IPS-NIHi11 (cell line): ENCODE measurements at places on chromosomes 7 and 10.

DNA sequence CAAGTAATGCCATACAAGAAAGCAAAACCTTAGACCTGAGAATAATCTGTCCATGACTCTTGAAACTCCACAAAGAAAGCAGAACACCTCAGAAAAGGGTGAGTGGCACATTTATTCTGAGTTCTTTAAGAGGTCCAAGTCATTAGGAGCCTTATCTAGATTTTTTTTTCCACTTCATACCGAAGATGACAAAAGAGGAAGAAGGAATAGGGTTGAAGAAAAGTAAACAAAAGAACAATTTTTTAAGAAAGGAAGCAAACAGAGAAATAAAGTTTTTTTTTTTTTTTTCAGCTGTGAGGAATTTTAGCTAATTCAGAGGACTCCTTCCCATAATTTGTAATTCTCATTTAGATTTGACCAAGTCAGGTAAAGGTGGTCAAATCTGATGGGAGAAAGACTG lies 13.1 kb upstream of the MTPN start:
- DNase-seq: no peak

DNA sequence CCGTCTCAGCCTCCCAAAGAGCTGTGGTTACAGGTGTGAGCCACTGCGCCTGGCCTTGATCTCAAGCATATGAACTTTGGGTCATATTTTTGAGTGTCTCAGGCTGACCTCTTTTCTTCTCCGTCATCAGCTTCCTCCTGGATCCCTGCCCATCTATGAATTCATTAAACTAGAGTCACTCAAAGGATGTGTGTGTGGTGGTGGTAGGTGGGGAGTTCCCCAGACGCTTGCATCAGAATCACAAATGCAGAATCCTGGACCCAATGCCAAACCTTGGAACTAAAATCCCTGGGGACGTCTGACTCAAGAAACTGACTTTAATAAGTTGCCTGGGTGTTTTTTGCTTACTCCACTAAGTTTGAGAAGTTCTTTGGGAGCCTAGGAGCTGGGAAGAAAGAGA lies 6.7 kb upstream of the CREB5 start:
- no peak for DNase-seq

DNA sequence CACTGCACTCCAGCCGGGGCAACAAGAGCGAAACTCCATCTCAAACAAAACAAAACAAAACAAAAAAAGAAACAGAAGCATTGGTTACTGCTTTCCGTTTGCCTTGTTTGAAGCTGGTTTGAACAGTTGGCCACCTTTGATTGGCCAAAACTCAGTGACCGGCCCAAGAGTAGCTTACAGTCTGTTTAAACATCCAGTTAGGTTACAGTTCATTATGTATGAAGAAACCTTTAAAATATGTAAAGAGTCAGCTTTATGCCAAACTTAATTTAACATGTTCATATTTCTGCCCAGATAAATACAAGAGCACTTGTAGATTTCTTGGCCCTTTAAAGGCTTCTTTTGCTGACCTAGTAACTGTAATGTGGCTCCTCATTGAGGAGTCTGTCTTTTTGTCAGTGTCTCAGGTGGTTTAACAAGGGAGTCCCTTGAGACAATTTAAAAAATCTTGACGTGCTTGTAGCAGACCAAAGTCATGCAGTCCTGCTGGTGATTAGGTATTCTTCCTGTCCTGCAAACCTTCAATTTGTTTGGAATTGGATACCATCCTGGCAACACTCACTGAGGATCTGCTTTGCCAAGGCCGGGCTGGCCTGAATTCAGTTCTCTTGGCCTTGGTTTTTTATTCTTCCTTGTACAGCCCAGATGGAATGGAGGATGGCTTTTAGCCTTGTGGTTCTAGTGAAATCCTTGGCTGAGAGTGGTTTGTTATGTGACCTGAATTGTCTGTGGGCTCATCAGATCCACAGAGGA lies 128.9 kb downstream of the PLXDC2 start:
- DNase-seq: no peak

GRCh38 chr7:128454808-128455542 lies 703 bp upstream of the HILPDA start:
- DNase-seq: no peak

DNA sequence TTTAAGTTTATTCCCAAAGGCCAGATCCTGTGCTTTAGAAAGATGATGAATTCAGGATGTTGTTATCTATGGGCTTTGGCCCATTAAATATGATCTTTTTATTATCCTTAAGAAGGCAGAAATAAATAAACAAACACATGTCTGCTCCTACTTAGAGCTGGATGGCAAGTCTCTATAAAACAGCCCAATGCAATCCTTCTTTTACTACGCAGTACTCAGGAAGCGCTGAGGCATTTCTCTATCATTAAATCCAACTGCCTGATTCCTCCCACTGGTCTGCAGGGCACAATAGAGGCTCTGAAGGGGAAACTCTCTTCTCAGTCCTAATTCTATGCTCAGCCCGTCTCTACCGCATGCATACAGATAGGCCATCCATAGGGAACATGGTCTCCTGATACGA lies 144.5 kb upstream of the TMEM72 start:
- no peak for DNase-seq

- no peak for DNase-seq
Observed at GRCh38 chr7:102830197-102830596, 81.4 kb downstream of the FAM185A start.

DNA sequence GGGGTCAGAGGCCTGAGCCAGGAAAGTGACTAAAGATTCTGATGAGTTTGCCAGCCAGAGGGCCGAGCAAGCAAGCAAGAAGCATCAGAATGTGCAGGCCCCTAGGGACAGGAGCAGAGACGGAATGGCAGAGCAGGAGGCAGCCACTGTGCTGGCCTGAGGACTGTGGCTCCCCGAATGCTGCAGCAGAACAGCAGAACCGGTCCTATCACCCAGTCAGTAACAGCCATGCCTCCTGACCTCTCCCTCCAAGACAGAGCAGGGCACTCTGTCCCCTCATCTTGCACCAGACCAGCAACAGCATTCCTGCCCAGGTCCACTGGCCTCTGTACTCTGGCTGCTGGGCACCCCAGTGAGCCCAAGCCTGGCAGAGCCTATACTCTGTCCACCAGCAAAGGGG lies 85.9 kb downstream of the ARHGAP22 start:
- DNase-seq: no peak

GRCh38 chr10:43943119-43943817 lies 294.6 kb upstream of the ZNF32 start:
- DNase-seq: no peak

- DNase-seq: no peak
Observed at GRCh38 chr7:80631421-80631820, 7.0 kb upstream of the CD36 start.

DNA sequence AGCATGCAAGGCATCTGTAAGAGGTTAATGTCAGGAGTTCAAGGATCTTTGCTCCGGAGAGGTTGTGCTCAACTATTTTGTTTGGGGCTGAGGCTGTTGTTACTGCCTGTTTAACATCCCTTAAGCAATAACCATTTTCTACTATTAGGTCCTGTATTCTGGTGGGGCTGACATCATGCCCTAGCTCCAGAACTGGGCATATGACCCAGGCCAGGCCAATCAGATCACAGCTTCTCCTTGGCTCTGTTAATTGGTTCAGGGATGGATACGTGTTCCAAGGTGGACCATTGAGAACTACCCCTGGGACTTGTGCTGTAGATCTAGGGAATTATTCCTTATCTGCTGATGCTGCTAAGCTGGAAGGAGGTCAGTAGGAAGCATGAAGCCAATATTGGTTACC lies 67.0 kb downstream of the SYPL1 start:
- DNase-seq: no peak

GRCh38 chr7:8215648-8216333 lies 46.2 kb downstream of the ICA1 start:
- no peak for DNase-seq

- DNase-seq: no peak
Observed at GRCh38 chr7:151978616-151979015, 22.4 kb downstream of the GALNTL5 start.

DNA sequence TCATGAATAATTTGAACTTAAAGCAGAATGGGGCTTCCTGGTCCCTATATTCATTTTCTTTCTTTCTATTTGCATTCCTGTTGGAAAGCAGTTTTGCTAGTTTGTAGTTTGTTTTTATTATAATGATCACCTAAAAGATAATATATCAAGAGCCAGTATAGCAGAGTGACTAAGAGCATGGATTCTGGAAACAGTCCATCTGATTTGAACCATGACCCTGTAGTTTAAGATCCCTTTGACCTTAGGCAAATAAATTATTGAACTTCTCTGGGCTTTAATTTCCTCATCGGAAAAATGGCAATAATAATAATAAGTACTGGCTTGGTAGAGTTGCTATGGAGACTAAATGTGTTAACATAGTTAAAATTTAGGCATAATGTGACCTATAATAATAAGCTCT lies 76.1 kb downstream of the DGKB start:
- no peak for DNase-seq

GRCh38 chr7:90723866-90724265 lies 127.7 kb downstream of the CDK14 start:
- no peak for DNase-seq

GRCh38 chr7:133275446-133276095 lies 22.7 kb downstream of the EXOC4 start:
- no peak for DNase-seq

DNA sequence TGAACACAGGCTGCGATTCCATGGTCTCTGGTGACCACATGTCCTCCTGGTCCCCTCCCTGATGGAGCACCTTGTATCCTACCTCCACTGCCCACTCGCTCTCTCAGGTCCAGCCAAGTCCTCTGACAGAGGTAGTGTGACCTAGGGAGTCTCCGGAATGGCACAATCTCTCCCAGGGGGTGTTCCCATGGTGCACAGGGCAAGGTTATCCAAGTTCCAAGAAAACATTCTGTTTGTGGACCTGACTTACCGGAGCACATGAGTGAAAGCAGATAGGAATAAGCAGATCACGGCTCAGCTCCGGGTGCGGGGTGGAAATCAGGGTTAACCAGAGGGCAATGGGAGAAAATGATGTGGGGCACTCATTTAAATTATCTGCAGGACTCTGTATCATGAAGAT lies 45.8 kb upstream of the INSIG1 start:
- DNase-seq: no peak

GRCh38 chr7:116180302-116180701 lies 30.0 kb upstream of the TES start:
- DNase-seq: peak; percentile 37

DNA sequence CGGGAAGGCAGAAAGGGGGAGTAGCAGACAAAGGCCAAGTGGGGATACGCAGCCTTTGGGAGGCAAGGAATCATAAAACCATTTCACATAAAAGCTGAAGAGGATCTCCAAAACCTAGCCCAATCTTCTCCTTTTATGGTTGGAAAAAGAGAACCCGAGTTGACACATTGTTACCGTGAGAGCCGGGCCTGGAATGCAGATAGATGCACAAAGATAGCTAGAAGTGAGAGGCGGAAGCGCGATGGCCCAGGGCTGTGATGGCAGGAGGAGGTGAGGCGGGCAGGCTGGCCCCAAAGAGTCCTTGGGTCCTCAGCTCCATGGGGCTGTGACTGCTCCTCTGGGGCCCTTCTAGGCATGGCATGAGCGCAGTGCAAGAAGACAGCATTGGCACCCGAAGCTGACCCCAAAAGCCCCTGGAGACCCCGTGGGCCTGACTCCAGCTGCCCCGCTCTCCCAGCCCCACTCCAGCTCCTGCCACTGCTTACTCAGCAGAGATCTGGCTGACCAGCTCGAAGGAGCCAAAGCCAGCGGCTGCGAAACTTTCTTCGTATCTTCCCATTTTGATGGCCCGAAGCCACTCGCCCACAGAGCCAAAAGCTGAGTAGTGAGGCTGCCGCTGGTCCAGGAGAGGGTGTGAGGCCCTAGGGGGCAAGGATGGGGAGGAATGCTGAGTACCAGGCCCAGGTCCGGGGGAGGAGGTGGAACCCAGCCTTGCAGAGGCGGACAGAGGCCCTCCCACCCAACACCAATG lies 22.5 kb downstream of the EPHB4 start:
- no peak for DNase-seq

GRCh38 chr7:33771422-33771821 lies 133.9 kb upstream of the BMPER start:
- DNase-seq: no peak

GRCh38 chr7:128841921-128842673 lies 11.9 kb downstream of the FLNC start:
- peak; percentile 96 for DNase-seq

DNA sequence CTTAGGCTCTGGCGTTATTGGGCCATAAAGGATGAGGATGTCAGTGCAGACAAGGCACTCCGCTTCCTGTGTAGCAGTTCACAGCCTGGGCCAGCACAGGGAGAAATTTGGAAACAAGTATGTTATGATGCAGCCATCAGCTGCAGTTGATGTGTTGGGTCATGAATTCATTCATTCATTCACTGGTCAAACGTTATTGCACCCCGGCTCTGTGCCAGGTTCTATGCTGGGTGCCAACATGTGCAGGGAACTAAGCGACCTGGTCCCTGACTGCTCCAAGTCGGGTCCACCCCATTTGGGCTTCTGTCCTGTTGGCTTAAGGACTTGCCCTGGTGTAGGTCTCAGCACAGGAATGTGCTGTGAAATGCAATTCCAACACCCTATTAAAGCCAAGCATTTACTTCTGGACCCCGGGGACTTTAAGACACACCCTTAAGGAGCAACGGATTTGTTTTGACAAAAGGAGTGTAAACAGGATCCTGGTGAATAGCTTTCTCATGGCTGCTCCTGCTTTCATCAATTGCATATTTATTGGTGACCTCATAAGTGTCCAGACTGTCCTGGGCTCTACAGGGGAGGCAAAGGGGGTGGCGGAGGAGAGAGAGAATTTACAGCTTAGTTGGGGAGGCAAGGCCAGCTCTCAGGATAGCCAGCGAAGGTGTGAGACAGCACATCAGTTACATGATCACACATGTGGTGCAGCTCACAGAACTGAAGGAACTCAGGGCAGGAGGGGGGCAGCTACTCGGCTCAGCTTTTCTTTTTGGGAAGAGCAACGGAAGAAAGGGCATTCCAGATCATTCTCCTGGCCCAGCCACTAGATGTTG lies 158.6 kb downstream of the GRK5 start:
- no peak for DNase-seq

GRCh38 chr7:80721883-80722615 lies 83.6 kb downstream of the CD36 start:
- peak; percentile 7 for DNase-seq

GRCh38 chr10:3435671-3436070 lies 263.1 kb upstream of the PITRM1 start:
- no peak for DNase-seq

DNA sequence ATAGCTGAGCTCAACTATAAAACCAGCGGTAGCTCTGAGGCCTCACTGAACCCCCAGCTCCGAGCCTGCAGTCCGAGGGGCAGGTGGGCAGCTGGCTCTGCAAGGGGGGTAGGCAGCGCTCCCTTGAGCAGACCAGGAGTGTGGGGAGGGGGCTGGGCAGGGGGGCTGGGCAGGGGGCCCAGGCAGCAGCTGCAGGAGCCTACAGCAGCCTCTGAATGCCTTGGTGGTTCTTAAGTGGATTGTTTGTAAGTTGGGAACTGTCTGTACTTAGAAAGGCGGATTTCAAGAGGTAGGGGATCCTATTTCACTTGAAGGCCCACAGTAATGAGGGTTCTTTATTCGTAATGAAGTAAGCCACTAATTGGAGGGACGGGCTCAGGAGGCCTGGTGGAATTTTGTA lies 72.3 kb downstream of the ICA1 start:
- DNase-seq: no peak
